ENCODE measurements at places on chromosomes 1 and 21. TPM values are rescaled to one million over a fixed set of nuclear protein-coding genes. Genes with fewer than 3 reads are reported as not detected.

Gene LRIF1
- 10.1 TPM for total RNA-seq

Gene ITLN2
- not detected for total RNA-seq

Gene TXNIP
- 83.7 TPM for total RNA-seq

Gene NUAK2
- total RNA-seq: 1.5 TPM

GRCh38 chr1:116737855-116738321, 16.3 kb upstream of the CD2 start:
- peak; percentile 38 for DNase-seq

DNA sequence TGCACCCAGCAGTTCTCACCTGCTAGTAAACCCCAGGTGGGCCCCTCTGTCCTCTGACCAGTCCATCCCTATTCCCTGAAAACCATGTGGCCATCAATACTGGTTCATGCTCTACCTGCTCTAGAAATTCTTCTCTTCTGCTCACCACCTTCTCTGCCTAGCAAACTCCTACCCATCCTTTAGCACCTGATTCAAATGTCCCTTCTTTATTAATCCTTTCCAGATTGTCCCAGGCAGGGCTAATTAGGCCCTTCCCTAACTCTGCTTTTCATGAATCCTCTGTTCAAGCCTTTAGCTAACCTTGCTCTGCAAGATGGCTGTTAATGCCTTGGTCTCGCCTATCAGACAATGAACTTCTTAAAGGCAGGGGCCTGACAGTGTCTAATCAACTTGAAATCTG, 62.1 kb upstream of the TRABD2B start:
- DNase-seq: no peak

DNA sequence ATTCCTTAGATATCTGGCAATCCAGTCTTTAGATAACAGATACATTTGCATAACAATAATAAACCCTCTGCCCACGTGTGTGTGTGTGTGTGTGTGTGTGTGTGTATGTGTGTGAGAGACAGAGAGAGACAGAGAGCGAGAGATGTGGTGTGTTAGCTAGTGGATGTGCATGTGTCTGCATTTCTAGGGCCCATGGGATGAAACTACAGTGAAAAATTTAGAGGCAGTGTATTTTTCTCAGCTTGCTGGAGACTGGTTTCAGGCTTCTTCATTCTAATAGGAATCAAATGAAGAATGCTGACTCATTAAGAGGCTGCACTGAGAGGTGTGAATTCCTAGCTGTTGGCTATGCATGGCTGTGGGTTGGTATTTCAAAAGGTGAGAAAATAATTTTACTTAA, 303.2 kb downstream of the LMX1A start:
- DNase-seq: no peak

- no peak for DNase-seq
Observed at GRCh38 chr1:161915051-161915503, 108.6 kb downstream of the OLFML2B start.

DNA sequence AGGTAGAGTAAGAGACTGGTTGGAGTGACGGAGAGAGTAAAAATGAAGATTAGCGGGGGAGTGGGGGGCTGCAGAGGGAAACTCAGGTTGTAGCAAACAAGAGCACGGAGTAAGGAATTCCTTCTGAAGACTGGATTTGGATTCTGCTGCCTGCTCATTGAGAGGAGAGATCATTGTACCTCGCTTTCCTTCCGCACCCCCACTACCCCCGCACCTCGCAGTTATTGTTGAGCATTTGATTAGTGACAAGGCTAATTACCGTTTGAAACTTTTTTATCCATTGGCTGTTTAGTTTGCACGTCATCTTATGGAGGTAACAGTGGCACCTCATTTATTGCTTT, 463 bp downstream of the PRPF3 start:
- DNase-seq: no peak

DNA sequence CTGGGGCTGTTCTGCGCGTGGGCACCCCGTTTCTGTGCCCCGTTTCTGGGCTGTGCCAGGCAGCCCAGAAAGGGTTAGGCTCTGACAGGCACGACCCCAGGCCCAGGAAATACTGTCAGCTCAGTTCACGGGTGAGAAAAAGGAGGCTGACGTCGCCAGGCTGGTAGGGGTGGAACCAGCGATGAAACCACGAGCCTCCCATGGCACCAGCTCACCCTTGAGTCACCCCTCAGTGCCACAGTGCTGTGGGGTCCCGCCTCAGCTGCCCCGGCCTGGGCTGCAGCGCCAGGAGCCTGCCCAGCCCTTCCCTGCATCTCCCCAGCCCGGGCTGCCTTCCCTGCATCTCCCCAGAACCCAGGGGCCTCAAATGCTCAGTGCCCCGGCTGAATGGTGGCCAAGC, 11.5 kb downstream of the MEGF6 start:
- no peak for DNase-seq

GRCh38 chr1:179177615-179178014, 51.9 kb downstream of the ABL2 start:
- DNase-seq: no peak

GRCh38 chr1:200857804-200858203, 15.0 kb upstream of the GPR25 start:
- DNase-seq: no peak

GRCh38 chr1:115828101-115829022, 12.6 kb downstream of the NHLH2 start:
- DNase-seq: no peak

DNA sequence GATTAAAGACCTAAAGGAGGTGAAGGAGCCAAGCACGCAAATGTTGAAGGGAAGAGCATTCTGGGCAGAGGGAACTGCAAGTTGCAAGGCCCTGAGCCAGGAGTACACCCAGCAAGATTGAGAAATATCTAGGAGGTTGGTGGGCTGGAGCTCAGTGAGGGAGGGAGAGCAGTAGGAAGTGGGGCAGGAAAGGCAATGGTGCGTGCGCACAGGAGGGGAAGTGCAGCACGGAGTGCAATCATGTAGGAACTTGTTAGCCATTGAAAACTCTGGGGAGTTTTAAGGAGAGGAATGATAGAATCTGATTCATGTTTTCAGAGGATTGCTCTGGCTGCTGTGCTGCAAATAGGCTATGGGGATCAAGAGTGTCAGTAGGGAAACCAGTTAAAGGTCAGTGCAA, 13.2 kb upstream of the IGSF3 start:
- DNase-seq: no peak

- DNase-seq: no peak
Observed at GRCh38 chr1:174191349-174191862, 32.1 kb downstream of the RABGAP1L start.

DNA sequence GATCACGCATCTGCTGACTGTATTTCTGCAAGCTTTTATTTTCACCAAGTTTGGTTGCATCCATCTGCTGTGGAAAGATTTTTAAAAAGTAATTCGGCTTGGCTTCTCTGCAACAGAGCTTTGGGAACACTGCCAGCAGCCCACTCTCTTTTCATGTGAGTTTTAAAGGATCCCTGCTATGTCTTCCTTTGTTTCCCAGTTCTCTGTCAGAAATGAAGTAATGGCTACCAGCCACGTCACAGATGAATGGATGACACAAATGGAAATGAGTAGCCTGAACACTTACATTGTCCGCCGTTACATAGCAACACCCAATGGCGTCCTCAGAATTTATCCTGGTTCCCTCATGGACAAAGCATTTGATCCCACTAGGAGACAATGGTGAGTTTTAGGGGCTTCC, 80.6 kb upstream of the RAVER2 start:
- no peak for DNase-seq

- DNase-seq: no peak
Observed at GRCh38 chr1:19367584-19368041, 55.5 kb downstream of the SLC66A1 start.

DNA sequence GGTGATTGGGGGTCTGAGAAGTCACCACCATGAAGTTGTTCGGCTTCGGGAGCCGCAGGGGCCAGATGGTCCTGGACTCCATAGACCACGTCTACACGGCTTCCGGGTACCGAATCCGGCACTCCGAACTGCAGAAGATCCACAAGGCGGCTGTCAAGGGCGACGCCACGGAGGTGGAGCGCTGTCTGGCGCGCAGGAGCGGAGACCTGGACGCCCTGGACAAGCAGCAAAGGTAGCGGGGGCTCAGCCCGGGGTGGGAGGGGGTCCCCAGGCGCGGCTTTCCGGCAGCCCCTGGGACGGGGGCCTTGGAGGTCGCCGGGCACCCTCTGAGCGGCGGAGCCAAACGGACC, 146.5 kb downstream of the LIPI start:
- no peak for DNase-seq
